ENCODE measurements at places on chromosomes 2 and 18.

- no peak for DNase-seq
Measured at GRCh38 chr2:130756053-130756873, 923 bp downstream of the AMER3 start.

GRCh38 chr18:8609659-8610458 is 622 bp downstream of the RAB12 start:
- DNase-seq, result no peak

DNA sequence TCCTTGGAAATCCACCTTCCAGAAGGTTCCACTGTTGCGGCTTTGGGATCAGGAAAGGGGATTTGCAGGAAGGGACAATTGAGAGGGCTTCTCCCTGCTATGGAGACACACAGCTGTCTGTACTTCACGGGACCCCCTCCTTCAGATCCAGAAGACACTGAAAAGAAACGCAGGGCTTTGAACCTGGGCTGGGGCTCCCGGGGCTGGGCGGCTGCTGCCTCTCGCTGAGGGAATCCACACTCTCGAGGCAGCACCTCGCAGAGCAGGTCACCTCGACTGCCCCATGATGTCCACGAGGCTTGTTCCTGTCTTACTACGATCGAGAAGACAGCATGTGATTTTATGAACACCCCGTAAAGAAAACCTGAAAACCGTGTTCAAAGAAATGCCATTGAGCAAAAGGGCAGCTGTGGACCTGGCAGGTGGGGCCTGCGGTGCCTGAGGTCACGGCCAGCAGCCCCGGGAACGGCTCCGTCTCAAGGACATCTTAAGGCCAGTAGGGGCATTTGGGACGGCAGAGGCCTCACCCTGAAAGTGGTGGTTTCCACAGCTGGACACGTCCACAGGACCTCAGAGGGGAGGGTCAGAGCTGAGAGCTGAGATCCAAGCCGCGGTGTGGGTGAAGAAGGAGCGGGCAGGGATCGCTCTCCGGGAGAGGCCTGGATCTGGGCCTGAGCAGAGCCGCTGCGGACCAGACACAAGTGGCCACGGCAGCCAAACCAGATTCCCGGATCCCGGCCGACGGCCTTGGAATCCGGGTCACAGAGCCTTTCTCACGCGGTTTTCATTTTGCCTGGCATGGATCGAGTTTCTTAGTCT is 165.7 kb downstream of the RTP5 start:
- DNase-seq, result no peak

GRCh38 chr2:143463719-143464118 is 334.5 kb downstream of the ARHGAP15 start:
- no peak for DNase-seq

GRCh38 chr2:166627893-166628292 is 133.8 kb upstream of the SCN7A start:
- DNase-seq, result no peak

DNA sequence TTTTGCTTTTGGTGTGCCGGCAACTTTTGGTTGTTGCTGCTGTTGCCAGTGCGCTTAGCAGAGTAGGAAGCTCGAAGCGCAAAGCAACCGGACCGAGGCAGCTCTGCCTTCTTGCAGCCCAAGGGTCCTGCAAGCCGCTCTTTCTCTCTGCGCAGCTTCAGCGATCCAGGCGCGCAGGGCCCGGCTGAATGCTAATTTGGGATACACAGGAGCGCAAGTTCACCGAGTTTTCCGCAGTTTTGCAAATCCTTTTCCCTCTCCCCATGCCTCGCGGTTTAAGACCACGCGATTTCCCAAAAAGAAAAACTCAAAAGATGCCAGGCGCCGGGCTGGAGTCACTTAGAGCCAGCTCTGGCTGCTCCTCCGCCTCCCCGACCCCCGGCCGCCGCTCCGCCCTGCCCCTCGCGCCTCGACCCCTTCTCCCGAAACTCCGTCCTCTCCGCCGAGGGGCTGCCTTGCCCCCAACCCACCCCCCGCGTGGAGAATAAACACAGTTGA is 13.5 kb upstream of the SIX3 start:
- DNase-seq, result no peak

GRCh38 chr2:23137166-23137565 is 247.8 kb upstream of the KLHL29 start:
- DNase-seq, result no peak

- DNase-seq, result no peak
Measured at GRCh38 chr2:24199968-24200590, 25.2 kb downstream of the FAM228A start.

DNA sequence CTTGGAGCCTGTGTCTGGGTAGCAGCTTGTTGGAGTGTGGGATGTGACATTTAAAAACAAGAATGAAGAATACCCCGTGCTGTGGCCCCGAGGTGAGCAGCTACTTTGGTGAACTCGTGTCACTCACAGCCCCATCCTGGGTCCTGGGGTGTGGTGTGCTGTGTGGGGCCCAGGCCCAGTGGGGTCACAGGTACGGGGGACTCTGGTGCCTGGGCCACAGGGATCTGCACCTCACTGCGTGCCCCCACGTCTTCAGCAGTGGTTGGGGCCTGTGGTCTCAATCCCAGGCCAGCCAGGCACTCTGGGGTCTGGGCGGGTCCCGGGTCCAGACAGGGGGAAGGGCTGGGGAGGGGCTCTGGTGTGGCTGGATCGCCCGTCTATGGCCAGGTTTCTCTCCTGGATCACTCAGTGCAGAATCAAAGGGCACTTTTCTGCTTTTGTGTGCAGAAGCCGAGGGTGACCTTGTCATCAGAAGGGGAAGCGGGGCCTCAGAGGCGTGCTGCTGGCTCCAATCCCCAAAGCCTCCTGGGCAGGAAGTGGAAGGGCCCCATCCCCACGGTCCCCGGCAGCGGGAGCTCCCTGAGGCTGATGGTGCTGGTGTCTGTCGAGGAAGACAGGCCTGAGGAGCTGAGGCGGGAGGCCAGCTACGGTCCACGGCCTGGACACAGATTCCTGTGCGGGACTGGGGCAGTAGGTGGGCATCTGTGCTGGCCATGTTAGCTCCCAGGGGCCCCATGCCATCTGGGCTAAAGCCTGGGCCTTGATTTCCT is 1.4 kb downstream of the GPR35 start:
- DNase-seq, result no peak

DNA sequence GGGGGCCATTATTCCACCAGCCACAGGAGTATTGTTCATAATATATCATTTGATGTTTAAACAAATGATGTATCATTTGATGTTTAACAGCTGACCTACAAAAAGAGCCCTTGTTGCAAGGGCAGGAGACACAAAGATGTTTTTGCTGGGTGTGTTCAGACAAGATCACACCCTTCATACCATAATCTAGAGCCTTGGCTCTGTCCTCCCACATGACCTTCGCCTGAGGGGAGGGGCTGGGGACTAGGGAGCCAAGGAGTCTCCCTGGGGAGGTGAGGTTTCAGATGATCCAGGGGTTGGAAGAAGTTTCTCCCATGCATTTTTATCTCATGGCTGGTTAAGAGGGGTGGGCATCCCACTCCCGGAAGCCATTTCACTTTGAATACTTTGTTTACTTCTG is 33.5 kb downstream of the CDC42EP3 start:
- no peak for DNase-seq

DNA sequence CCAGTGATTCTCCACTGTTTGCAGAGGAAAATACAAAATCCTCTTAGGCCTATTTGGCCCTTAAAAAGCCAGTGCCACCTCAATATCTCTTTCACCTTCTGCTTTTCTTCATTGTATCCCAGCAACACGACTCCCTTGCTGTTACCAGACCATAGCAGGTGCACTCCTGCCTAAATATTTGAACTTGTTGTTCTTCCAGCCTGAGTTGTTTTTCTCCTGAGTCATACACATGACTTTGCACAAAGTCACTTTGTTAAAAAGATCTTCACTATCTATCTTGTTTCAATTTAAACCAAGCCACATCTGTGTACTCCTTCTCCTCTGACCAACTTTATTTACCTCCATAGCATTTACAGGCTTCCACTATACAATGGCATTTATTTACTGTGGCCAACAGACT is 103.6 kb downstream of the LRRTM4 start:
- DNase-seq, result no peak

GRCh38 chr2:38754506-38754905 is 3.3 kb upstream of the SRSF7 start:
- DNase-seq, result no peak

DNA sequence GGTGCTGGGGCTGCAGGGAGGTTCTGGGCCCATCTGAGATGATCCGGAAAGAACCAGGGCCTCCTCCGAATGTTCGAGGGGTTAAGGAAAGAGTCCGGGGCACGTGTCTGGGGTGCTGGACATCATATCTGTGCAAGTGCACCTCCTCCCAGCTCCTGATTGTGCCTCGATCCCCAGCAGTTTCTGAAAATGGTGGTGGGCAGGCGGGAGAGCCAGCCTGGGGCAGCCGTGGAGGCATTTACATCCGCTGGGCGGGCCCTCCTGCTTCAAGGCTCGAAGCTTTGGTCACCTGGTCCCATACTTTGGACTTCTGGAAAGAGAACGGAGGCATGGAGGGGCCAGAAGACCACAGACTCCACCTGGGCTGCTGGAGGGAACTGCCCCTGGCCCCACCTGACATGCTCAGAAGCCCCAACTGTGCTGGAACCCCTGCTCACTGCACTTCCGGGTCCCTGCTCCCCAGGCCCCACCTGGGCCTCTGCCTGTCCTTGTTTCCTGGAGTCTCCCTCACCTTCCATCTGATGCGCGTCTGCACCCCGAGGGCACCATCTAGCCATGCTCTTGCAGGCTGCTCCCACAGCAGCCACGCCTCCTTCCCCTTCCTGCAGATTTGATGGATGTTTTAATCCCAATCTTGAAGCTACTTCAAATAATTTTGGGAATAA is 119.2 kb upstream of the HDAC4 start:
- DNase-seq, result no peak

DNA sequence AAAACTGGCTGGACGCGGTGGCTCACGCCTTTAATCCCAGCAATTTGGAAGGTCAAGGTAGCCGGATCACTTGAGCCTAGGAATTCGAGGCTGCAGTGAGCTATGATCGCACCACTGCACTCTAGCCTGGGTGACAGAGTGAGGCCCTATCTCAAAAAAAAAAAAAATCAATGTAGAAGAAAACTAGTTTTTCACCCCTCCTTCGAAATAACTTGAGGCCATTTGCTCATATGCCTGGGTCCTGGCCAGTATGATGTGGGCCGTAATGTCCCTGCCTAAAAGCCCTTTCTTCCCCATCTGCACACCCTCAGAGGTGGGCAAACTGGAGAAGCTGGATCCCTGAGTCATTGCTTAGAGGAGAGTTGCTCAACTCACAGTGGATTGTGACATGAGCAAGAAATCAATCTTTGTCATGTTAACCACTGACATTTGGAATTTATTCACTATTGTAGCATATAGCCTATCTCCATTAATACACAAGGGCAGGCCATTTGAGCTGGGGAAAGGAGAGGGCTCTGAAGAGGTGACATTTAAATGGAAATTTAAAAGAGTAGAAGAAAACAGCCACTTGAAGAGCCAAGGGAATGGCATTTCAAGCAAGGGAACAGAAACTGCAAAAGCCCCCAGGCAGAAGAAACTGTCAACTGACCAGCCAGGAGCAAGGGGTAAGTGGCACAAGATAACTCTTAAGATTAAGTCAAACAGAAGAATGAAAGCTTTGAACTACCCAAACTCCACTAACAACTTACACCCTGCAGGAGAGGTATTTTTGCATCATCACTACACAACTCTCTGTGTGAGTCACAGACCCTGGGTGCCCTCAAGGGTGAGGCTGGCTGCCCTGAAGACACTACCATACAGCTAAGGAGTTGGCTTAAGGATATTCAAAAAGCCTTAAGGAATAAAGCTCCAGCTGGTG is 7.6 kb upstream of the METTL21A start:
- no peak for DNase-seq

- DNase-seq, result no peak
Measured at GRCh38 chr2:58480141-58480540, 239.0 kb upstream of the FANCL start.

DNA sequence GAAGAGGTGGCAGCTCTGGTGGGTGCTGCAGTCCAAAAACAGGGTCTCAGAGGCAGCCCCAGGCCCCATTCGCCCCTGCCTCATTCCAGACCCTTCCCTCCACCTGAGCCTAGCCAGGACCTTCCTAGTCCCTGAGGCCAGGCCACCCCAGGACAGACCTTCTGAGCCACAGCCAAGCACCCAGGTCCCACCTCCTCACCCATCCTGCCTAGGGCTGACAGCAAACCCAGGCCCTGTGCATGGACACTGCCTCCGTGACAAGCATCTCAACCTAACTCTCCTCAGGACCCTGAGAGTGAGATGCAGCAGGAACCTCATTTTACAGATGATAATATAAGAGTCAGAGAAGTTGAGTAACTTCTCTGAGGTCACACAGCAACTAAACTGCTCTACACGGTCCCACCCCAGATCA is 15.5 kb downstream of the ADRA2B start:
- no peak for DNase-seq

GRCh38 chr2:178280244-178280852 is 86.0 kb downstream of the OSBPL6 start:
- no peak for DNase-seq

GRCh38 chr2:12325806-12326205 is 390.9 kb upstream of the TRIB2 start:
- no peak for DNase-seq

- DNase-seq, result no peak
Measured at GRCh38 chr2:85073033-85073432, 60.2 kb upstream of the TCF7L1 start.

DNA sequence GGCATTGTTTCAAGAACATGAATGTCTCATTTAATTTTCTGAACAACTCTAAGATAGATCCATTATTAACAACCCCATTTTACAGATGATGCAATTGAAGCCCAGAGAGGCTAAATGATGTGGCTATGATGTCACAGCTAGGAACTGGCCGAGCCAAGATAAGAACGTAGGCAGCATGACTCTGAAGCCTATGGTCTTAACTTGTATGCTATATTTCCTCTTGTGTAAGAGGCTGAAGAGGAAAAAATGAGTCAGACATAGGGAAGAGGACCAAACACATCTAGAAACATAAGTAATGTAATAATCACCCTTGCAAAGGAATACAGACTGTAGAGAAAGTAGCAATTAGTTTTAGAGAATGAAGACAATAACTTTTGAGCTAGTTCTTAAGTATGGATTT is 416.8 kb downstream of the FIGN start:
- DNase-seq, result no peak

DNA sequence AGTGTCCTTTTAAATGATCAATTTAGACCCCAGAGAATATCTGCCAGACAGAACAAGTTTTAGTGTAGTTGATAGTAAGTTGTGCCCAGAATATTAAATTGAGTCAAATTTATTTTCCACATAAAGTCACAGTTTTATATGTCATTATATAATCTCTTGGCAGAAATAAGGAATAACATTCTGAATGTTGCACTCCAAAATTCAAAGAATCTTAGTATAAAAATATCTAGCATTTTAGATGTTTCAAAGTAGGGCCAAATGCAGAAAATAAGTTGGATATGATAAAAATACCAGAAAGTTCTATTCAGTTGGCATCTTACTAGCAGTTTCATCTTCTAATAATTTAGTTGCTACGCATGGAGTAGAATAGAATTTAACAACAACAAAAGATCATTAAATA is 33.5 kb downstream of the SCN1A start:
- no peak for DNase-seq

All from stimulated activated CD8-positive, alpha-beta memory T cell treated with anti-CD3 and anti-CD28 coated beads, Interleukin-7, amount 100 ng/mL, for 48 hours (primary cell).